ENCODE measurements at places on chromosomes 7 and 10.

DNA sequence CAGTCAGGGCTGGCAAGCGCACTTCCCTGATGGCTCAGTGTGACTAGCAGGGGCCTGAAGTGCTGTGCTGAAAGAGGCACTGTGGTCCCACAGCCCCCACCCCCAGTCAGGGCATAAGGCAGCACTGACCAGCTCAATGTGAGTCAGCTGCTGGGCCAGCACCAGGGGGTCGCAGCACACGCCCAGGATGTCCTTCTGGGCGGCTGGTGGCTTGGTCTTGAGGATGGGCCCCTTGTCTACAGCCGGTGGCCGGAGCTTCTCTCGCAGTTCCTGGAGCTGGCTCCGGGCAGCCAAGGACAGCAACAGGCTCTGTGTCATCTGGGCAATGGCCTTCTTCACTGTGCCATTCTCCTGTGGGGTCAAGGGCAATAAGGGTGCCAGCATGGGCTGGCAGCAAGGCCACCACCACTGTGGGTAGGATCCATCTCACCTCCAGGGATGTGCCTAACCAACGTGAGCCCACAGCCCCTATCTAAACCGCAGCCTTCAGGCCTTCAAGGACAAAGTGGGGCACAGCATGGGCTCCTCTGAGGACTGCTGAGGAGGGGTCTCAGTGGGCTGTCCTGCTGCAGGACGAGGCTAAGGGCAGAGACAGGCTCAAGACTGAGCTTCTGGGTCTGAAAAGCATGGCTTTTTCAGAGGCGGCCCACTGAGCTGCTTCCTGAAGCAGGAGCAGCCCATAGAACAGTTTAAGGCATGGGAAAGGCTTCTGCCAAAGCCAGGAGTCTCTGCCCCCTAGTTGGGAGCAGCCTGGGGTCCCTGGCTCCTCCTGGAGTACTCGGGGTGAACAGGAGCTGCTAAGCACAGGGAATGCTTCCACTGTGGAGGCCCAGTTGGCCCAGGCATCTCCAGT lies 62.5 kb downstream of the CSGALNACT2 start:
- DNase-seq = no peak

DNA sequence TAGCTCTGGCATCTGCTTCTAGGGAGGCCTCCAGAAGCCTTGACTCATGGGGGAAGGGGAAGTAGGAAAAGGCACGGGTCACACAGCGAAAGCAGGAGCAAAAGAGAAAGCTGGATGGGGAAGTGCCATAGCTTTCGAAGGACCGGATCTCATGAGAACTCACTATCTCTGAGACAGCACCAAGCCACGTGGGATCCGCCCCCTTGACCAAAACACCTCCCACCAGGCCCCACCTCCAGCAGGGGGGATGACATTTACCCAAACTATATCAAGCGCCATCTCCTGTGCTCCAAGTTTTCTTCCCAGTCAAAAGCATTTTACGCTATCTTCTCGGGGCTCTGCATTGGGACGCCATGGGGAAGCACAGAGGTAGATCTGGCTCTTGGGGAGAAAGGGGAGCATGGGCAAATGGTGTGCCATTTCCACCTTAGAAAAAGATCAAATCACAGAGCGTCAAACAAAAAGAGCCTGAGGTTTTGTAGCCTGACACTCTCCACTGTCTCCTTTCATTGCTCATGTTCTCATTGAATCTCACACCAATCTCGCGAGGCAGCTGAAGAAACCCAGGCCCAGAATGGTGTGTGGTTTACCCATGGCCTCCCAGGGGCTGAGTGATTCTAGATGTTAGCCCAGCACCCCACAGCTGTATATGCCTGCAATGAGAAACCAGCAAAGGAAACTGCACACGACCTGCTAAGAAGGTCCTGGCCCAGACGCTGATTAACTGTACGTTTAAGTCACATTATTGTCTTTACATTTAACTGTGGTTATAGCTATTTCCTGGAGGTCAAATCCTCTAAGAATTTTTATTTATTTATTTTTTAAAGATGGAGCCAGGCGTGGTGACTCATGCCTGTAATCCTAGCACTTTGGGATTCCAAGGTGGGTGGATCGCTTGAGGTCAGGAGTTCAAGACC lies 8.1 kb upstream of the OLAH start:
- DNase-seq = no peak

DNA sequence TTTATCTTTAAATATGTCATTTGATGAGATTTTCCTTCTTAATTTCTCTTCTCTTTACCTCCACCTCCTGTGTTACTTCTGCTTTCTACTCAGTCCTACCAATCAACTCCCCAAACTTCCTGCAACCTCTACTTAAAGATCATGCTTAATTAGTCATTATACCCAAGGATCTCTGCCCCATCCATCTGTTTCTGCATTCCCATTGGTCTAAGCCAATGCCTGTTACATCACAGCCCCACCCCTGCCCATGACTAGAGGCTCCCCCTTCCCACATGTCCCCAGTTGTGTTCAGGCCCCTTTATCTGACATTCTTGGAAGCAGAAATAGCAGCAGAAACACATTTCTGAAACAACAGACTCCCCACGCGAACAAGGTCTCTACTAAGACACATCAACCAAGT lies 319.1 kb upstream of the NFE2L3 start:
- DNase-seq = no peak

- DNase-seq = no peak
These were observed 14.7 kb downstream of the KCNMA1 start for GRCh38 chr10:77622889-77623291.

- DNase-seq = no peak
These were observed 739.6 kb downstream of the CCSER2 start for GRCh38 chr10:85067955-85068354.

DNA sequence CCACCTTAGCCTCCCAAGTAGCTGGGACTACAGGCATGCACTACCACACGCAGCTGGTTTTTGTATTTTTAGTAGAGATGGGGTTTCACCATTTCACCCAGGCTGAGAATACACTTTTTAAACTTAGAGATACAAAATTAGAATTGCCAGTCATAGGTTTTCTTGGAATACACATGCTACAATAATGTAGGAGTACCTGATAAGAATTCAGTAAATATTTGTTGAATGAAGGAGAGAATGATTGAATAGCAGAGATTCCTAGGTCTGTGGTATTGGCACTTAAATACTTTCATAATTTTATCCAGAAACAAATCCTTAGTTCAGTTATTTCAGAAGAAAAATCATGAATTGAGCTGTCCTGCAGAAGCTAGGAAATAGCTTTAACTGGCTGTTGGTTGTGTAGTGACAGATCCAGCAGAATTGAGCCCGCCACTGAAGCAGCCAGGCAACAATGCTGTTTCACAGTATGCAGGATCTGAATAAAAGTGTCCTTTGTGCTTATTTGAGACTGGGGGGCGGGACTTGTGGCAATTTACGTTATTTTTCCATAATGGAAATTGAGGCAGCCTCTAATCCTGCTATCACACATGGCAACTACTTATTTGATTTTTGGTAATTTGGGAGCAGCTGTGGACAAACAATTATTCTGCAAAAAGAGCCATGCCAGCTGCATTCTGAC lies 31.5 kb downstream of the NRF1 start:
- DNase-seq = no peak

GRCh38 chr10:104322416-104322782 lies 15.9 kb downstream of the ITPRIP start:
- no peak for DNase-seq

GRCh38 chr7:130996833-130997231 lies 262.8 kb upstream of the KLF14 start:
- peak; percentile 79 for DNase-seq

DNA sequence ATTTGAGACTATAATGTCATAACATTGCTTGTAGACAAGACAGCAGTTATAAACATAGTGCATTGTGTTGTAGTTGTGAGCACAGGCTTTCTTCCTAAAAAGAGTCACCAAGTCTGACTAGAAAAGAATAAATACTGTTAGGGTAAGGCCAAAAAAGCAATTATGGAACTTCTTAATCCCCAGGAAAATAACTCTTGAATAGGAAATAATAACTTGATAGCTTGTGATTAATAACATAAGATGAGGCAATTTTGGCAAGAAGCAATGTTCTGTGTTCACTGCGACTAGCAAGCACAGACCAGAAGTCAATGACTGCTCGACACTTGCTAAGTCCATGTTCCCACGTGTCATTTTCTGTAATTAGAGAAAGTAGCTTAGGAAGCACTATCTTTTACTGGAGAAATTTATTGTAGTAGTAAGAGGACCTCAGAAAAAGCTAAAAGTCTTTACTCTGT lies 97.1 kb downstream of the AGMO start:
- DNase-seq = no peak

- DNase-seq = no peak
These were observed 8.2 kb downstream of the JCAD start for GRCh38 chr10:30051220-30051619.

DNA sequence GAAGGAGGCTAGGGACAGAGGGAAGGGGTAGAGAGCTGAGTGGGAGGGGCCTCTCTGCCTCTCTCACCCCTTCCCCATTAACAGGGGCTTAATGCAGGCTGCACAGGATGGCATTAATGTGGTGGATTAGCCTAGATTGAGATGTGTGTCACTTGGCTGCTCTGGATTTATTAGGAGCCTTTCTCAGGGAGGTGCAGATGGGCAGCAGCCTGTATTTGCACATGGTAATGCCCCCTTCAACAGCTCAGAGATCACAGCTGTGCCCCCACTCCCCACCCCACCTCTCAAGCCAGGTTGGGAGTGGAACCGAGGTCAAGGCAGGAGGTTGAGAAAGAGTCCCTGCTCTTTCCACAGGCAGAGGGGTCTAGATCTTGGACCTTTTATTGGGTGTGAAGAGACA lies 7.3 kb downstream of the PITX3 start:
- no peak for DNase-seq

GRCh38 chr10:79065091-79065551 lies 3.6 kb upstream of the ZMIZ1 start:
- DNase-seq = no peak

- no peak for DNase-seq
These were observed 610.3 kb downstream of the PTPRN2 start for GRCh38 chr7:157977306-157977705.

- no peak for DNase-seq
These were observed 51.4 kb upstream of the SLC29A3 start for GRCh38 chr10:71267508-71268240.

- no peak for DNase-seq
These were observed 308.5 kb downstream of the REEP3 start for GRCh38 chr10:63829573-63830149.

DNA sequence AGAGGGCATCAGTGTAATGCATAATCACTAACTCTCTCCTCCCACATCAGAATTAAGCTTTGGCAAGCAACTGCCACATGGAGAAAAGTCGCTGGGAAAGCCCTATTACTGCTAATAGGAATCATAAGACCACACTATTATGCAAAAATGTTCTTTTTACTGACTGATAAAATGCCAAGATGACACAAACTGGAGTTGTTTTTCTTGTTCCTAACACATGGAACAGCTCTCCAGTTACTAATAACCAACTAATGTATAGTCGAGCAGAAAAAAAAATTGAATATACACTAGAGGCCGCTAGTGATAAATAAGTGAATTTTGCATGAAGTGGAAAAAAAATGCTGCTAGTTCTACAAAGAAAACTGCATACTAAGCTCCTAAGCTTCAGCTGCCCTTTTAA lies 165.6 kb downstream of the TPK1 start:
- DNase-seq = no peak

- no peak for DNase-seq
These were observed 355.8 kb downstream of the SUGCT start for GRCh38 chr7:40490603-40490924.

- peak; percentile 19 for DNase-seq
These were observed at the start of gene CC2D2B for GRCh38 chr10:95907456-95908253. Gene CC2D2B, plus strand, starts transcription at chr10:95907975. Its CDS starts 3,349 bp downstream, at chr10:95911324.

DNA sequence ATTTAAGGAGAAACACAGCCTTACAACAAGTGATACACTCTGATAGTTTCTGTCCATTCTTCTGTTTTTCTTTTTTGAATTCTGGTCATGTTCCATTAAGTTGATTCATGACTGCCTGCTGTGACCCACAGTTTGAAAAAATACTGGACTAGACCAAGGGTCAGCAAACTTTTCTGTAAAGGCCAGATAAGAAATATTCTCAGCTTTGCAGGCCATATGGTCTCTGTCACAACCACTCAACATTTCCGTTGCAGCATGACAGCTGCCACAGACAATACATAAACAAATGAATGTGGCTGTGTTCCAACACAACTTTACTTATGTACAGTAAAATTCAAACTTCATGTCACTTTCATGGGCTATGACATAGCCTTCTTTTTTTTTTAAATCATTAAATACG lies 156.7 kb downstream of the PLXNA4 start:
- DNase-seq = no peak

DNA sequence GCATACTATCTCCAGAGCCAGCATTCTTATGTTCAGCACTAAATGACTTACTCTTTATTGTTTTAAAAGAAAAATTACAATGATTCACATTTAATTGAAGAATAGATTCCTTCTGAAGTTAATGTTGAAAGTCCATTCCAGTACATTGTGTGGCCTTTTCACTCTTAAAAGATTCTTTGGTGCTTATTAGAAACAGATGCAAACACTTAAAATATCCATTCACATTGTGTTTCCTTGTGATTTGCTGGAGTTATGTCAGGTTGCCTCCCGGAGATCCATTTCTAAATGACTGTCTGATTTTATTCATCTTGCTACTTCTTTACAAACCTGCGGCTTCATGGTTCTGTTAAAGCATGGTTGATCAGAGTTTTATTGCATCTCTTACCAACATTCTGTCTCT lies 152.8 kb downstream of the FOXP2 start:
- DNase-seq = no peak

DNA sequence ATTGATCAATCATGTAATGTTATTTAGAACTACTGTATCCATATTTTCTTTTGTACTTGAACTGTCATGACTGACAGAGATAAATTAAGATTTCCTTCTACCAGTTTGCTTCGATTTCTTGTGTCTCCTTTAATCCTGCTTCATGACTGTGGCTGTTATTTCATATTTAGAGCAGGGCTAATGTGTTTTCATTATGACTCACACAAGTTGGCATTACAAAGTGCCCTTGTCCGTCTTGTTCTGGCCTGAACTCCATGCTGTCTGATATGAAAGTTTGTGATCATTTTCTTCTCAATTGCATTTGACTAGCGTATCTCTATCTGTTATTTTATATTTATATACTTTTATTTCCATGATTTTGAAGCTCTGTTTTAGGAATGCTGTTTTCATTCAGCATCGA lies 344.1 kb upstream of the PRKCQ start:
- DNase-seq = no peak

- DNase-seq = no peak
These were observed 227.7 kb downstream of the ADAM12 start for GRCh38 chr10:126160571-126160970.

DNA sequence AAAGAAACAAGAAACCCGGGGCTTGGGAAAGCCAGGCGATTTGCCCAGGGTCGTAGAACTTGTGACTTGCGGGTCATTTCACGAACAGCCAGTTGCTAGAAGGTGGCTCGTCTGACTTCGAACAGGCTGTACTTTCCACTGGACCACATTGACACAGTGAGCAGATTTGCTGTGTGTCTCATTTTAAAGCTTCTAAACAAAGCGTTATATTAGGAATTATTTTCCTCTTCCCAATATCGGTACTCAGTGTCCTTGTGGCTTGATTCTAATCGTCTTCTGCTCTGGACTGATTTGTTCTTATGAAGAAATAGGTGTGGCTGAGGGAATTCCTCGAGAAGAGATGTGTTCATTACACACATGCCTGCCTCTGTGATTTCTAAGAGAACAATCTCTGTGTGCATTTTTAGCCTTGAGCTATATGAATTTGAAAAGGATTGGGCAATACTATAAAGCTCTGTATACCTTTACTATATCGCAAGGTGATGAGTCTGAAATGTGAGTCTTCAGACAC lies 150.0 kb upstream of the PRR15 start:
- no peak for DNase-seq

GRCh38 chr7:68224041-68224741 lies 1227.6 kb downstream of the TYW1 start:
- peak; percentile 82 for DNase-seq

GRCh38 chr10:79944428-79945395 lies 4.2 kb downstream of the SFTPD start:
- DNase-seq = no peak

Measured in DMS79 (cell line).